ENCODE measurements at places on chromosomes 7 and 10.

DNA sequence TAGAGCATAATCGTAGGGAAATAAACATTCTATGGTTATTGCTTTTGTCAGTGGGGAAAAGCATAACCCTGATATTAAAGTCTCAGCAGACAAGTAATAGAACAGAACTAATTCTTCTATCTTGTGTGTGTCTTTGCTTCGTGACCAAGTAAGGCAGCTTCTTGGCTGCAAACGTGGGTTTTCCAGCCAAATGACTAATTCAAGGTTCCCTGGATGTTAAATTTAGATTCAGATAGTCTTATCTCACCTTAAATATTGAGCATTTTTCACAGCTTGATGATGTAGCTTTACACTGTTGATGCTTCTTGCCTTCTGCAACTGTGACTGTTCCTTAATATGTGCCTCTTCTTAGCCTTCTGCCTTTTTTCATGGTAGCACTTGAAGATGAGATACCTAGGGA, 113.0 kb downstream of the EXOC4 start:
- no peak for DNase-seq

- DNase-seq: no peak
Measured at GRCh38 chr10:57336341-57336740, 931.4 kb downstream of the IPMK start.

- DNase-seq: no peak
Measured at GRCh38 chr10:77837925-77838595, 88.5 kb downstream of the DLG5 start.

DNA sequence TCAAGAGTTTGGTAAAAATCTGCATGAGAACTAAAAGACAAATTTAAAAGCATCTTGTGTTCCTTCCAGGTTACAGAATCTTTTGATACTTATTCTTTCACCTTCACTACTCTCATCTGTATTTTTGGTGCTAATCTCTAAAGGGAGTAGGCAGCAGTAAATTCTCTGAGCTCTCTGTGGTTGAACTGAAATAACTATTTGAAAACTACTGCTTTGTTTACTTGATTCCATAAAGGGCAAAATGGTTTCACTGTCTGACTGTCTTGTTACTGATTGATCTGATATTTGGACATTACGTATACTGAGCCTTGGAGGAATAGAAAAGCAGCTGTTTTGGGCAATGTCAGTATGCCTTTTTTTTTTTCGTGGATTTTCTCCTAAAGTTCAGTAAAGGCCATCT, 103.3 kb downstream of the CHRM2 start:
- no peak for DNase-seq

GRCh38 chr10:112343056-112343806, 30.7 kb upstream of the ACSL5 start:
- no peak for DNase-seq

DNA sequence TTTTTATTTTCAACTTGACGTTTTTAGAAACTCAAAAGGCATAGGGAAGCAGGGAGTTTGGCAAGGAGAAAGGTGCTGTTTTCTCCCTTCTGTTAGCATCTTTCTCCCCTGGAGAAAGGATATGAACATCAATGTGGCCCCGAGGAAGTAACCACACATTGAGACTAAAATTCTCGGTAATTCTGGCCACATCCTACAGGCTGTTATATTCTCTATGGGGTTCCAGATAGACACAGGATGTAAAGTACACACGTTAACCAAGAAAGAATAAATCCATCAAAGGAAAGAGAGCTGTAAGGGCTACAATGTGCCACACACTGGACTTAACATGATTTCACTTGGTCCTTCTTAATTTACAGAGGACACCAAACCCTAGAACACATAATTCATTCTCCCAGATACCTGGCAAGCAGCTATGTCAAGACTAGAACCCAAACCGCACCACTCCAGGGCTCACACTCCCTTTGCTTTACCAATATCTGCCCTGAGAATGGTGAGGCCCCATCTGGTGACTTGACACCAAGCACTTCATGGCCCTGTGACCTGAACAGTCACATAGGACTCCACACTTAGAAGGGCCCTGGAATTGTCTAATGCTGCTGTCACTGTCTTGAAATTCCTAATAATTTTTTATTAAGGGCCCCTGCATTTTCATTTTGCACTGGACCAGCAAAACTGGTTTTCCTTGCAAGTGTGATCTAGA, 73.9 kb downstream of the PRLHR start:
- DNase-seq: no peak

- no peak for DNase-seq
Measured at GRCh38 chr10:75827587-75828021, 396.2 kb downstream of the LRMDA start.

- DNase-seq: no peak
Measured at GRCh38 chr7:132309102-132309805, 267.0 kb downstream of the PLXNA4 start.

DNA sequence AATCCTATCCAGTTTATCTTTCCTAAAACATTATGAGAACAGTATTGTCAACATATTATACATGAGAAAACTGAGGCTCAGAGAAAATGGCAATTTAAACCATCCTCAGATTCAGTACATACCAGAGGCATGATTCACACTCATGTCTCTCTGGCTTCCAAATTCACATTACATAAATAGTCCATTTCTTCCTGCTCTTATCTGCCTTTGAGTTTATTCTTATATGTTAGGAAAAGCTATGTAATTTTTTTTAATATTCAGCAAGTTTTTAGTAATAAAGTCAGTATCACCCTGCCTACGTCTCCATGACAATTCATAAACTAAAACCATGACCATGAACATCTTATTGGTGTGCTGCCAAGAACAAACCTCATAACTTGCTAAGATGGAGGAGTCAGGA, 1260.2 kb upstream of the SORCS1 start:
- DNase-seq: no peak

- DNase-seq: no peak
Measured at GRCh38 chr10:26310361-26310760, 93.8 kb downstream of the GAD2 start.

DNA sequence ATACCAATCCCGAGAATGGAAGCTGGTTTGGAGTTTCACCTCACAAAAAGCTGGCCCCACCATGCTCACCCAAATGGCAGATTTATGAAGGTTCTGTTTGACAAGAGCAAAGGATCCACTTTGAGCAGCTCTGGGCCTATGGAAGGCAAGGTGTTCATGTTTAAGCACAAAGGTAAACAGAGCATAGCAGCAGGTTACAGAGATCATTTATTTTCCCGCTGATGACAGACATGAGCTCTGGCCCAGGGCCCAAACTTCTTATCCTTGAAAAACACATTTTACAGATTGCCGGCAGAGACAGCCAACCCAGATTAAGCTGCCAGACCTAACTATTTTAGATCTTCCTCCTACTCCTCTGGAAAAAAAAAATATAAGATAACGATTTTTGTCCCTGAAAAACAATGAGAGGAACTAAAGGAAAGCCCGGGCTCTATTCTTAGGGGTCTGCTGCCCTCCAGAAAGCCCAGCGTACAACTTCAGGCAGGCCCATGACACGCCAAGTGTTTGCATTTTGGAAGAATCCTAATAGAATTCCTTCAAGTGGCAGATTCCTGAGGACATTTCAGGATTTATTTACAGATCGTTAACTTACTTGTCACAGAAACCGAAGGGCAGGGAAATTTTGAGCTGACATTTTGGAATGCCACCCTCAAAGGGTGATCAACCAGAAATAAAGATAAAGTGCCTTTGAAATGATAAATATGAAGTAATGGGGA, 40.0 kb downstream of the SYPL1 start:
- DNase-seq: peak; percentile 79

DNA sequence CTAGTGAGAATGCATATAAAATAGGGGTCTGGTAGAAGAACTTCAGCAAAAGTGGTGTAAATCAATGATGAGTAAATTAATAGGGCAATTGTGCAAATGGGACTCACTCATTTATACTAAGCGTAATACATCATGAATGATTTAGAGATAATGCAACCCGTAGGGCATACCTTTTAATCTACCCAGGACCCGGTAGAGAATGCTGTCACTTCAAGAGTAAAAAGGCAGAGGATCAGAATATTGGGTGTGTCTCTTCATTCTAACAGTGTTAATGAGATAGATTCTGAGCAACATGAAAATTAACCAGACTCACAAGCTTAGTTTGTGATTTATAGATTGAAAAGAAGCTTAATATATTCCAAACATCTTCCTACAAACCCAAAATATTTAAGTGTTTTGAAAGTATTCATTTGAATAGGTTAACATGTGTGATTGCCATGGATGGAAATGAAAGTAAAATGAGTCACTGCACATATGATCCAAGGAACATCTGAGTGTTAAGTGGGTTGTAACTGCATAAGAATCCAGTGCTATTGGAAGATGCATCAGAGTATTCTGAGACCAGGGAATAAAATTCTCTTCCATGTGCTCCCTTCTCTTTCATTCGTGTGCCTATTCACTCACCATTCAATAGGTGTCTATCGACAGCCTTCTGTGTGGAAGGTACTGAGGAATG, 690.6 kb downstream of the AUTS2 start:
- DNase-seq: no peak

DNA sequence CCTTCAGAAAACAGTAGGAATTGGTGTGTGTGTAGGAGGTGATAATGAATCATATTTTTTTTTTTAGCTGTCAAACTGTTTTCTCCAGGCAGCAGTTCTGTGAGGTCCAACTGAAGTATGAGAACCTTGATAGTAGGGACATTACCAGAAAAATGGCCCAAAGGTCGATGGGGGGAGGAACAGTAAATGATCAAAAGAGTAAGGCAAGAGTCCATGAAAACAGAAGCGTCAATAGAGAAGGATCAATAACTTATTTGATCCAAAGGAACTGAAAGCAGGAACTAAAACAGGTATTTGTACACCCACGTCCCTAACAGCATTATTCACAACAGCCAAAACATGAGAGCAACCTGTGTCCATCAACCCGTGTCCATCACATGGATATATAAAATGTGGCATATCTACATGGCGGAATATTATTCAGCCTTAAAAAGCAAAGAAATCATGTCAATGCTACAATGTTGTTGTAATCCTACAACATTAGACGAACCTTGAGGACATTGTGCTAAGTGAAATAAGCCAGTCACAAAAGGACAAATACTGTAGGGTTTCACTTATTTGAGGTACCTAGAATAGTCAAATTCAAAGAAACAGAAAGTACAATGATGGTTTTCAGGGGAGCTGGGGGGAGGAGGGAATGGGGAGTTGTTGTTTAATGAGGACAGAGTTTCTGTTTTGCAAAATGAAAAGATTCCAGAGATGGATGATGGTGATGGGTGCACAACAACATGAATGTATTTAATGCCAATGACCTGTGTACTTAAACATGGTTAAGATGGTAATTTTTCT, 214.0 kb upstream of the KLF14 start:
- DNase-seq: no peak

GRCh38 chr10:73744664-73744975, 448 bp downstream of the SEC24C start:
- DNase-seq: no peak

- no peak for DNase-seq
Measured at GRCh38 chr10:35223016-35223415, 96.4 kb downstream of the CREM start.

DNA sequence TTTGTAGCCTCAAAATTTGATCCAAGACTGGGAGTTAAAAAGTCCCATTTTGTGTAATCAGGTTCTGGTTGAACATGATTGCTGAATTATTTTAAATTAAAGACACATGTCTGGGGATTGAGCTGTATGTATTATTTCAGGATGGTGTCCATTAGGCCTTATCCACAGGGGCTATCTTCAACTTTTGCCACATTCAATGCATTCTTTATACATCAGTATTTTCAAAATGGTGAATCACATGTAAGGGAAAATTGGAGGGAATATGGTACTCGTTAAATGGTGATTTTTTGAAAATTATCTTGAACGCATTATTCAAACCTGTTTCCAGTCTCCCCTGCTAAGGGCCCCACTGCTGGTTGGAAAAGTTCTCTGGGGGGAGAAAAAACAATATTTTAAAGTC, 367.7 kb upstream of the NPVF start:
- no peak for DNase-seq

DNA sequence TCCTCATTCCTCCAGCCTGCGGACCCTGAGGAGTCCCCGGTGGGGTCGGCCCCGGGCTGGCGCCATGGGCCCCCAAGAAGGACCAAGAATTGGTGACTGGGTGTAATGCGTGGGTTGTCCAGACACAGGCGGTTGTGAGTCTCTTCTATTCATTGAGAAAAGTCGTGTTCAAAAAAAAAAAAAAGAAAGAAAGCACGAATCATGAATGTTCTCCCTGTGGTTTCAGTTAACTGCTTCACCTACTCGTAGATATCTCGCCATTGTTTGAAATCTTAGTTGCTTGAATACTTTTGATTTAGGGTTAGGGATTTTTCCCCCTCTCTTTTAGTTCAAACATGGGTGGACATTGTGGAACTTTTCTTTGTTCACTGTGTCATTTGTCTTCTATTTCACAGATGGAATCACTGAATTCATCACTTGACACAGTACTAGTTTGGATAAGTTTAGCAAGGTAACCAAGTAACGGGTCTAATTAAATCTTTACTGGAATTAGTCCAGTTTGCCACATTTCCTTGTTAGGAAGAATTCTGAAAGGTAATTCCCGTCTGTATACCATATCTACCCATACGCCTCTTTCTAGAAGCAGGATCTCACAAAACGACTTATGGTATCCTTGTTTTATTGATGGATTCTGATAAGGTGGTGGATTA, 775 bp downstream of the STARD3NL start:
- no peak for DNase-seq

GRCh38 chr10:47454008-47454779, 29.7 kb downstream of the ANXA8 start:
- no peak for DNase-seq

- DNase-seq: no peak
Measured at GRCh38 chr10:129648856-129649255, 181.8 kb downstream of the MGMT start.

DNA sequence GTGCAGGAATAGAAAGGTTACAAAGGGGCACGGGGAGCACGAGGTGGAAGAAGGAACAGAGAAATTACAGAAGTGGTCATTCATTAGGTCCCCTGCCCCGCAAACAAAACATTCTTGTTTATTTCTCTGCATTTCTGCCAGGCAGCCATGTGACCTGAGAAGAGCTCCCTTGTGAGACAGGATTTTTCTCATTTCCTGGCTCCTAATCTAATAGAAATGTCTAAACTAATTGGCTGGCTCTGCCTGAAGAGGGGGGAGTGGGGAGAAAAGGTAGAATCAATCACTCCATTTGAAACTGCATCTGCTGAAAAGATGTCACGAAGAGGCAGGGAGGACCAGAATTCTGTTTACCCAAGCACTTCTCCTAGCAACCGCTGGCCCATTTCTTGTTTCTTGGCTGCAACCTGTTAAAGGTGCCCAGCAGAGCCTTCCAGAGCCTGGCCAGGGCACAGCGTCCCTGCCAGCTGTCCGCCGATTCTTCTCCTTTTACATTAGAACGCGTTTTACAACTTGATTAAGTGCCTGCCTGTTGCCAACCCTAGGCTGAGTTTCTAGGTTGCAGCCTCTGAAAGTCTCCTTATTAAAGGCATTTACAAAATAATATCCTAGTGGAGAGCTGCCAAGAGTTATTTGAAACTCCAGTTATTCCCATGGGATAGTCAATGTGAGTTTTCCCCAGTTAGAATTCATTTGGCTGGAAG, 1227.6 kb downstream of the TYW1 start:
- DNase-seq: peak; percentile 74

GRCh38 chr10:76733441-76733936, 904.1 kb downstream of the KCNMA1 start:
- no peak for DNase-seq
